ENCODE measurements at places on chromosomes 3 and 15.

DNA sequence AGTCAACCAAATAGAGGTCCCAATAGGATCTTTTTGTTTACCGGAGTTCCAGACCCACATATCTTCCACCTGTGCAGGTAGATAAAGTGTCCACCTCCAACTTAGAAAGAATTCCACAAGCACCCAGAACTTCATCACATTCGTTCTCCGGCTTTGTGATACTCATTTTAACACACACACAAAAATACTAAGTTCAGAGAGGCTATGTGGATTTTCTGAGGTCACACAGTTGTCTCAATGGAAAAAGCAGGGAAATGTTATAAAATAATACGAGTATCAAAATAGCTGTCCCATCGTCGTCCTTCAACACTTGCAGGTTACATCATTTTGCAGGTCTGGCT lies 137.5 kb downstream of the TMCO5A start:
- DNase-seq = no peak

GRCh38 chr15:58147171-58147611 lies 9.0 kb downstream of the AQP9 start:
- DNase-seq = peak; percentile 95

DNA sequence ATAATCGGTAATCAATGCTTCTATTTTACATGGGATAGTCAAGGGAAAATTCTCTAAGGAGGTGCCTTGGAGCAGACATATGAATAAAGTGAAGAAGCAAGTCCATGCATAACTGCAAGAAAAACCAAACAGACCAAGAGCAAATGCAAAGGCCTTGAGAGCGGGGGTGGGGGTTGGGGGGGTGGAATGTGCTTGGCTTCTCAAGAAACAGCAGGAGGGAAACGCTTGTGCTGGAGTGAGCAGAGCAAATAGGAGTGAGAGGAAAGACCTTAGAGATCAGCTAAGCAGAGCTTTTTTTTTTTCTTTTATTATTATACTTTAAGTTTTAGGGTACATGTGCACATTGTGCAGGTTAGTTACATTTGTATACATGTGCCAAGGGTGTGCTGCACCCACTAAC lies 260.8 kb downstream of the ARPP21 start:
- DNase-seq = no peak

GRCh38 chr15:67242708-67243111 lies 11.8 kb downstream of the AAGAB start:
- DNase-seq = no peak

- DNase-seq = no peak
Observed at GRCh38 chr3:53936347-53936746, 44.7 kb upstream of the SELENOK start.

GRCh38 chr3:177284383-177284881 lies 87.2 kb upstream of the TBL1XR1 start:
- DNase-seq = peak; percentile 63

DNA sequence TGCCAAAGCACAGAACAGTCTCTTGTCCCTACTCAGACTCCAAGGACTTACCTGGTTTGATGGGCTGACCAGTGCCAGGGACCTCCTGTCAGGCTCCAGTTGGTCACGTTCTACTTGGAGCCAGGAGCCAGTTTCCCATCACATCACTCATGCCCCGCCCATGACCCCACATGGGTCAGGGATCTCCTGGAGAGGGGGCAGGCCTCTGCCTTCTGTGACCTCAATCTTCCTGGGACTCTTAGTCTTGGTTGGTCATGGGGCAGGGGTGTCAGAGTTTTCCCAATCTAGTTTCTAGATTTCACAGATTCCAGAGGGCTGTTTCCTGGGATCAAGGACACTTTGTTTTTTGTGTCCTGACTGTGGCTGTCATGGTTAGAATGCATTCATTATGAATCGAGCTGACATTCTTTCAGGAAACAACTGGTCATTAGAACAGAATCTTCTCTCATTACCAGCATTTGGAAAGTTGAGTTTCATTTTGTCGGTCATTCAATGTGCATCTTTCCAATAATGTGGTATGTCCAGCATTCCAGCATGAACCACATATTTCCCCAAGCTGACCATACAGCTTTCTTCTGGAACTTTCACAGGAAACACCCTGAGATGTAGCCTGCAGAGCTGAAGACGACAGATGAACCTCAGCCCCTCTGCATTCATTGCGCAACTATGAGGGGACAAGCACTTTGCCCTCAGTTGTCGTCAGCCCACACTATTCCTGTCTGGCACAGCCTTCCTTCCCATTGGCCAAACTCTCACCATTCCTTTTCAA lies 19.8 kb downstream of the CYP19A1 start:
- DNase-seq = peak; percentile 41

DNA sequence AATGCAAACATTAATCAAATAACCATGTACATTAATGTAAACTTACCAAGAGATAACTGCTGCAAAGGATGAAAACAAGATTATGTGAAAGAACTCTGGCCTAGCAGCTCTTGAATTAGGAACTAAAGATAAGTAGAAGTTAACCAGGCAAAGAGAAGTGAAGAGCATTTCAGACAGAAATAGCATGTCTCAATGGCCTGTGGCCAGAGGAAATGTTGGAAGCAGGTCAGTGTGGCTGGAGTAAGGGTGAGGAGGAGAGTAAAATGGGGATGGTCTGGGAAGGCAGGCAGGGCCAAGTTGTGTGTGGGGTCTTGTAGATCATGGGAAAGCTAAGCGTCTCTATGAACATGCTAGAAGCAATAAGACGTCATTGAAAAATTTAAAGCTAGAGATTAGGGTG lies 192.4 kb downstream of the CADPS start:
- DNase-seq = no peak

GRCh38 chr15:62792986-62793751 lies 249.4 kb upstream of the TPM1 start:
- no peak for DNase-seq

GRCh38 chr3:168157099-168157700 lies 61.5 kb upstream of the GOLIM4 start:
- DNase-seq = peak; percentile 89

All from trophoblast cell (in vitro differentiated cells and primary cell).